ENCODE measurements at places on chromosomes 2 and 18.

DNA sequence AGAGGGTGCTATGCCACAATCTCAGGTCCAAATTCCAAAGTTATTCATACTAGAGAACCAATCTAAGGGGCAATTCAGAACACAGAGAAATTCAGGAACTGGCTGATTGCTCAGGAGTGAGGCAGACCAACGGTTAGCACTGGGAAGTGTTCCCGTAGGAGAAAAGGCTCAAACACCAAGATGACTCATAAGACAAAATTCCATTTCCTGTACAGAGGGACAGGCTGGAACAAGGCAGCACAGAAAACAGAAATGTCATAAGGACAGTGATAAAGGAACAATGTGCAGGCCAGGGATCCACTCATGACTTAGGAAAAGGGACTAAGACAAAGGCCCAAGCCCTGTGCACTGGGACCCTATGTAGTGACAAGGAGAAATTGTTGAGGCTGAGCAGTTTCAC lies 54.2 kb downstream of the PDE1A start:
- peak; percentile 61 for DNase-seq

- no peak for DNase-seq
These were observed 47.2 kb upstream of the XPO1 start for GRCh38 chr2:61585383-61585782.

DNA sequence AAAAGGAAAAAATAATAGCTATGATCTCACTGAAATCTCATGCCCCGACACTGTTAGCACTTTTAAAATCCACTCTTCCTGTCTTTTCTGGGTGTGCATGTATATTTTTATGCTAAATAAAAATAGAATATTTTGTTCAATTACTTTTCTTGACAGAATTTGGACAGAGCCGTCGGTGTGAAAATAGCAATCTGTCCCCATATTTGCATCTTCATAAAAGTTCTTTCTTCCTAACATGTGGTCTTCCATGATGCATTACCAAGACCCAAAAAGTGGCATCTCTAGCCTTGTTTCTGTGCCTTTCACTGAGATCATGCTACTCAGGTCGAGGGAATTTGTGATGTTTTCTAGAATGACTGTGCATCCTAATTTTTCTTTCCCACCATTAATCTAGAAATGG lies 298.8 kb upstream of the CCDC68 start:
- no peak for DNase-seq

GRCh38 chr2:178295906-178296305 lies 101.6 kb downstream of the OSBPL6 start:
- no peak for DNase-seq

GRCh38 chr2:209762563-209762962 lies 9.1 kb upstream of the UNC80 start:
- no peak for DNase-seq

Measured in fibroblast of skin of left quadriceps (primary cell).